ENCODE measurements at places on chromosomes 2 and 18.

DNA sequence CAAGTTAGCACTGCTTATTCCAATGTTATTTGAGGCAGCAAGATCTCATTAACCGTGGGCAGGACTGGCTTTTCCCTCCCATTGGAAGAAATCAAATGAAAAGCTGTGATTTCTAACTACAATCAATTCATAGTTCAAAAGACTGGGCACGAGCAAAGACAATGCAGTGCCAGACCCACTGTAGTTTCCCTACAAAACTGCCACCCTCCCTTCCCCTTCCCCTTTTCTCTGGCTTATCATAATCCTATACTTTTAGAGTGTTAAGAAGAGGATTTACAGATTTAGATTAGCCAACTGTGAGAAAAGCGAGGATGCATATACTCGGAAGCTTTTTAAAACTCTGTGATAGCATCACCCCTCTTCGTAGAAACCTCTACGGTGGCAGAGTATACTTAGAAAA, 260.4 kb downstream of the STK39 start:
- DNase-seq = no peak

DNA sequence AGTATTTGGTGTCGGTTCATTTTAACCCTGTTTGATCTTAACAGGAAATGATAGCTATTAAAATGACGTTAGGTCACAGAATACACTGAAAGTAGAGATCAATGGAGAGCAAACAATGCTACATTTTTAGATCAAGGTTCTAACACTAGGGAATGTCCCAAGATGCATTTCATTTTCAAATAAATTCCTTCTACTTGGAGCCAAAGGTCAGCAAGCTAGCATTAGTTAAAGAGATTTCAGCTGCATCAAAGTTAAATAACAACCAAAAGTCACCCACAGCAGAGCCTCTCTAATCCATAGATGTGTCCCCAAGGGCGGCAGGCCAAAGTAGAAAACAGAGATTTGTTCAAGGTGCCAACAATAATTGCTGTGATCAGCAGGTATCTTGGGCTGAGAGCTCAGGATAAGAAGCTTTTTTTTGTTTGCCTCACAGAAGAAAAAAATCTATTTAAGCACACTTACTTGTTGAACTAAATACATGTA, 1233.6 kb upstream of the TMEFF2 start:
- no peak for DNase-seq

DNA sequence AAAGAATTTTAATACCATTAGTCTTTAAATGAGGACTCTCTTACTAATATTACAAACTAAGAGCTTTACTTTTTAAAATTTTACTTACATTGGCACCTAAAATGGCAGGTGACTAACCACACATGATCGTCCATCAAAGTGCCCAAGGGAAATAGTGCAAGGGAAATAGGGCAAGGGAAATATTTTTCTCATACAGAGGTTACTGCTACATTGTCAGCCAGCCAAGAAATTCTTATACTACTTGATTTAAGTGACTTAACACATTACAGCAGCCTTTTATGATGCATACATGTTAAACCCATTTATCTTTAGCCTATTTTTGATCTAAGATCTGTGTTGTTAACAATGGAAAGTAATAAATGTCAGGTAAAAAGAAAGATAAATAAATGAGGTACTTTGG, 587.2 kb upstream of the PKDCC start:
- DNase-seq = no peak

- DNase-seq = no peak
Observed at GRCh38 chr18:51867767-51868166, 472.2 kb upstream of the DCC start.

DNA sequence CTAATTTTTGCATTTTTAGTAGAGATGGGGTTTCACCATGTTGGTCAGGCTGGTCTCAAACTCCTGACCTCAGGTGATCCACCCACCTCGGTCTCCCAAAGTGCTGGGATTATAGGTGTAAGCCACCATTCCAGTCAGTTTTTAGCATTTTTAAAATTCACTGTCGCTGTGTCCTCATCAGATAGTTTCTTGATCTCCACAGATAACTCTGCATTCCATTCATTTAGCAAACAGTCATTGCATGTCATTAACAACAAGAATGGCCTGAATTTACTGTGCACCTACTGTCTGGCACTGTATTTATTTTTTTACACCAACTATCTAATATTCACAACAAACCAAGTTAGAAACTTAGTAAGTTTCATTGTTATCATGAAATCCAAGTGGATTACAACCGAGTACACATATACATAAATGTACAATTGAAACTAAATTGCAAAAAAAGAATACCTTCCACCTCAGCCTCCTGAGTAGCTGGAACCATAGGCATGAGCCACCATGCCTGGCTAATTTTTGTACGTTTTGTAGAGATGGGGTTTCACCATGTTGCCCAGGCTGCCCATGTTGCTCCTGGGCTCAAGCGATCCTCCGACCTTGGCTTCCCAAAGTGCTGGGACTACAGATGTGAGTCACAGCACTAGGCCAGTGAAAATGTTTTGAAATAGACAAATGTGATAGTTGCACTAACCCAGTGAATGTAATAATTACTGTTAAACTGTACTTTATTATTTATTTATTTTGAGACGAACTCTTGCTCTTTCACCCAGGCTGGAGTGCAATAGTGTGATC, 4.3 kb downstream of the MCEE start:
- no peak for DNase-seq

DNA sequence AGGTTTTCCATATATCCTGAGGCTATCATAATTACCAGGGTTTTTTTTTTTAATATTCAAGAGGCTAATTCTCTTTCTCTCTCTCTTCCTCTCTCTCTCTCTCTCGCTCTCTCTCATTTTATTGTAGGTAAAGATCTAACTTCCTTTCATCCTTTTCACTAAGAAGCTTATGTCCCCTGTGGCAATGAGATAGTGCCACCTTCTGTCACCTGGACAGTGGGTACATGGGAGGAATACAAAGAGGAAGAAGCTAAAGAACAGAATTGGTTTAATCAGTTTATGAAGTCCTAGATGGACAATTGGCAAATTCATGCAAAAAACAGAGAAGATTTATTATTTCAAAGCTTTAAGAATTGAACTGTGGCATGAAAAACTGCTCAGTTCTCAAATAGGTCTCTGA, 1582.3 kb upstream of the TMEFF2 start:
- no peak for DNase-seq

GRCh38 chr2:108396845-108397244, 19.1 kb downstream of the SULT1C4 start:
- peak; percentile 59 for DNase-seq

DNA sequence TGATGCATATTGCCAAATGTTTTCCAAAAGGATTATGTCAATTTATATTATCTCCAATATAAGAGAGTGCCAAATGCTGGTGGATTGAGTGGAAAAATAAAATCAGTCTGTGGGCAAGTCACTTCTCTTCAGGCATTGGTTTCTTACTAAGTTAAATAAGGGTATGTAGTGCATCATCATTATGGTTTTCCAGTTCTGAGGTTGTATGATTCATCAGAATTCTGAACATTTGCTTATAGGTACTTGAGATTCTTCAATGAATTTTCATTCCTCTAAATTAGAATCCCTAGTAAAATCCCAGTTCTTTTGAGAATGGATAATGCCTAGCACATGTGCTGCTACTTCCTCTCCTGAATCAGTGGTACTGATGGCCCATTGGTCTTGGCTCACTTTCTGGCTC, 188.9 kb upstream of the OSR1 start:
- no peak for DNase-seq

GRCh38 chr2:211144974-211145665, 588.7 kb downstream of the CPS1 start:
- no peak for DNase-seq

DNA sequence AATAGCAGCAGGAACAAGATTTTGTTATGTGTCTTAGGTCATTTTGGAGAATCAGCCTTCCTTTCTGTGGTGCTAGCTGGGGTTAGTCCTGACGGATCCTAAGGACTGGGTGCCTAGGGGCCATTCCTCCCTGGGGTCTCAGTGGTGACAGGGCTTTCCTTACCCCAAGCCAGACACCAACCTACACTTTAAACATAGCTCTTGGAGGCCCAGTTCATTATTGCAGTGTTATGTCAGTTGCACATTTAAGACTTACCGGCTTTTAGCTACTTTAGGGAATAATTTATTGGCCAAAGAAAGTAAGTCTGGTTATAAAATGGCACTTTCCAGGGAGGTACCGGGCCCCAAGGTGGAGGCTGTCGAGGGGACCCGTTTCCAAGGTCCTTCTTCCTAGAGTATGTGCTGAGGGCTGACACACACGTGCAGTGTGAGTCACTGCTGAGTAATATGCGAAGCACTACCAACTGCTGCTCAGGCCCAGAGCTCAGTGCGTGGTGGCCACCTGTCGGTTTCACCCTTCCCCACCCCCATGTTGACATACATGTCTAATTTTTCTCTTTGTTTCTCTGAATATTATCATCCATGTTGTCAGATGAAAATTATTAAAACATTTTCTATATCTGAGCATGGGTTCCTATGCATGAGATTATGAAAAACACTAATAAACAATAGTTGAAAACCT, 37.0 kb upstream of the GRHL1 start:
- peak; percentile 71 for DNase-seq

- no peak for DNase-seq
Observed at GRCh38 chr18:35289727-35290093, 319 bp downstream of the ZSCAN30 start.

DNA sequence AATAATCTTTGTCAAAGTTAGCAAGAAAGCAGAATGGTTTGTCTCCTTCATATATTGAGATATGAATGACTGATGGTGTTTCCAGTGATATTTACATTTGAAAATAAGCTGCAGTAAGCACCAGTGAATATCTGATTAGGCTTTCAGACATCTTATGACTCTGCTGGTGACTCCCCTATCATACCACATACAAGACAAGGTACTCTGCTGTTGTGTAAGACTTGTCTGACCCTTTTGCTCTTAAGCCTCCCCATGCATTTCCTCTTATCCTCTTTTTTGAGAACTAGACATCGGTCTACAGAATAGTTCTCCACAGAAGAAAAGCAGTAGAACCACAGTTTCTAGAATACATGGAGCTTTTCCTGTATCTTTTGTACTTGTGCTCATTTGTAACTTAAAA, 9.3 kb downstream of the POLI start:
- DNase-seq = no peak

DNA sequence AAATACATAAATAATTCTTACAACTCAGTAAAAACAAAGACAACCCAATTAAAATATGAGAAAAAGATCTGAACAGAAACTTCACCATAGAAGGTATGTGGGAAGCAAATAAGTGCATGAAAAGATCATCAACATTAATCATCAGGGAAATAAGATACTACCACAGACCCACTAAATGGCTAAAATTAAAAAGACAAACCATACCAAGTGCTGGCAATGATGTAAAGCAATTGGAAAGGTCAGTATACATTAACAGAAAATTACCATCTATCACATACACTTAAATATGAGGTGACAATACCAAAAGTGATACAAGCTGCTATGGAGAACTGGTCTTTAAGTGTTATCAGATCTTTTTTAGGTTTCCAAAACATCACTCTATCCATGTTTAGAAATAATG, 44.7 kb downstream of the TTR start:
- DNase-seq = no peak

DNA sequence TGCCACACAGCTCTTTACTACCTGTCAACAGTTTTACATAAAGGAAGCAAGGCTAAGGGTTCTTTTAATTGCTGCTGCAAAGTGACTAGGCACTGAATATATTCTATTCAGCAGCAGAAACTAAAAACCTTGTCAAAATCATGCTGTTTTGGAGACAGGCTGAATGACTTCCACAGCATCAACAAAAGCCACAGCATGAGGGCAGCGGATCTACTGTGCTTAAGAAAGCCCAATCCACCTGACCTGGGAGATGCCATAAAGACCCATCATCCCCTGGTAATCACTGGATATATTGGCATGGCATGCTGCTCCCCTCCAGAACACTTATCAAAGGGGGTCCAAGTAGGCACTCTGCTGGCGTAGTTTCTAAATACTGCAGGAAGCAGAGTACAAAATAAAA, 715.1 kb upstream of the SLC8A1 start:
- DNase-seq = no peak

- DNase-seq = peak; percentile 53
Observed at GRCh38 chr2:161122772-161123530, 37.3 kb upstream of the TANK start.

GRCh38 chr2:24046599-24046929, 627 bp downstream of the WDCP start:
- no peak for DNase-seq

DNA sequence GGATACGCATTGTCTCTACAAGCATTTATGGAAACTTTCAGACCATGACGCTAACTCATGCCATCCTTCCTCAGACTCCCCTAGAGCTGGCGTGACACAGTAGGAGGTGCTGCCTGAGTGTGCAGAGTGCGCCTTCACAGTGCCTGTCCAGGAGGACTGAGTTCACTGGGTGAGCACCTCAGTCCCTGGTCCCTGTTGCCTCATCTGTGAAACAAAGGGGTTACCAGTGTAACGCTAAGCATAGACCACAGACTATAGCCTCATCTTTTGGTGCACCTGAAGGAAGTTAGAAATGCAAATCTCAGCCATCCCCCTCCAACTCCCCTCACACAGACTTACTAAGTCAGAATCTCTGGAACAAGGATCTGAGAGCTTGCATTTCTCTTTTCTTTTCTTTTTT, 142.8 kb downstream of the TMEM17 start:
- DNase-seq = no peak

DNA sequence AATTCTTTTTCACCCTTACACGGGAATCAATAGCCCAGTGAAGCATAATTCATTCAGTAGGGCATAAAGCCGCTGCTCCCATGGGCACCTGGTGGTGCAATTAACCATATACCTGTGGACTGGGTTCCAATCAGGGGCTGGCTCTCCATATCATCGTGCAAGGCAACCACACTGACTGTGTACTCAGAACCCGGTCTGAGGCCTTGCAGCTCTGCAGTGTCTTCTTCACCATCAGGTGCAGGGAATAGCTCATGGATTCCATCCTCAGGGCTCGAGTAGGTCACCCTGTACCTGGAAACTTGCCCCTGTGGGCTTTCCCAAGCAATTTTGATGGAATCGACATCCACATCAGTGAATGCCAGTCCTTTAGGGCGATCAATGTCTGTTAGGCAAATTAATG, 55.2 kb downstream of the FN1 start:
- no peak for DNase-seq
